ENCODE measurements at places on chromosomes 3 and 15.

GRCh38 chr3:127628788-127629466, at the start of gene PODXL2:
PODXL2 (plus strand) TSS chr3:127629185; CDS start chr3:127629220, 35 bp downstream.
- DNase-seq: peak; percentile 90

- DNase-seq: no peak
These were observed 578.7 kb downstream of the NLGN1 start for GRCh38 chr3:173976281-173976680.

DNA sequence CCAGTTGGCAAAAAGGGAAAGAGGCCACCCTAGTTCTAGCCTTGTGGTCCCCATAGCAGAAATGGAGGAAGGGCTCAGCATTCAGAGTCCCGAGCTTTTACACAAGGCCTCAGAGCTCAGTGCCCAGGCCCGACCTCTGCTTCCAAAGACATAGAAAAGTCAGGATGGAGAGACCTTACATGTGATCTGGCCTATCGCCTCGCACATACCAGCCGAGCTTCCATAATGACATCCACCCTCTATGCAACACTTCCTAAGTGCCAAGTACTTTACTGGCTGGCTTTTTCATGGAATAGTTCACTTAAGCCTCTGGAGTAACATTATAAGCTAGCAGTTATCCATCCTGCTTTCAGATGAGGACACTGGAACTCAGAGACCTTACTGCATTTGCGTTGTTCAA, 275.9 kb downstream of the FAM43A start:
- no peak for DNase-seq

GRCh38 chr3:113606539-113607218, 74.3 kb downstream of the SIDT1 start:
- DNase-seq: no peak

- peak; percentile 98 for DNase-seq
These were observed 500.9 kb downstream of the SOX2 start for GRCh38 chr3:182212479-182213076.

DNA sequence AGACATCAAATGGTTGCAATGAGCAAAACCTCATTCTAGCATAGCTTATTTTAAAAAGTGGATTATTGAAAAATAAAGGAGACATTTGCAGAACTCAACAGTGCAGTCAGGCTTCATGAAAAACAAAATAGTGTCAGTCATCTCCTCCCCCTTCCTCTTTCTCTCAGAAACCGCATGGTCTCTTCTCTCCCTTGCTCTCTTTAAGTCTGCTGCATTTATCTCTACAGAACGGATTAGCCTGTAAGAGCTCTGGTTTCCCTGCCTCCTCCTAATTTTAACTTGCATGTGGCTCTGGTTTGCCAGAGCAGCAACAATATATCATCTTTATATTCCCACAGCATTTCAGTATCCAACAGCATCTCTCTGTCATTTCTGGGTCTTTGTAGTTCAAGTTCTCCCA, 609.0 kb downstream of the MECOM start:
- no peak for DNase-seq

- no peak for DNase-seq
These were observed 171.8 kb upstream of the CDIN1 start for GRCh38 chr15:36407647-36408046.

DNA sequence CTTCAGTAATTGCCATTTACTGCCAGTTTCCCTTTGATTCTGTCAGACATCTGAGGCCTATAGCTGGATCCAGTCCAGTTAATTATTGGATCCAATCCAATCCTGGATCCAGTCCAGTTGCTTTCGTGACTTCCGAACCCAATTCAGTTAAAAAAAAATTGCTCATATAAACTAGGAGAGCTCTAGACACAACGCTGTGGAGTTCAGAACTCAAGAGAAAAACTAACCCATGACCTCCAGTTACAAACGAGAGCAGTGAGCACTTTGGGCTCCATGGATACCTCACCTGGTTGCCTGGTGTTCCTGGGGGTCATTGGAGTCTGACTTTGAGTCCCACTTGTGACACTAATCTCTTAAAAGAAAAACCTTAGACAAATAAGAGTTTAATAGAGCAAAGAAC, 269.8 kb downstream of the THSD4 start:
- no peak for DNase-seq

DNA sequence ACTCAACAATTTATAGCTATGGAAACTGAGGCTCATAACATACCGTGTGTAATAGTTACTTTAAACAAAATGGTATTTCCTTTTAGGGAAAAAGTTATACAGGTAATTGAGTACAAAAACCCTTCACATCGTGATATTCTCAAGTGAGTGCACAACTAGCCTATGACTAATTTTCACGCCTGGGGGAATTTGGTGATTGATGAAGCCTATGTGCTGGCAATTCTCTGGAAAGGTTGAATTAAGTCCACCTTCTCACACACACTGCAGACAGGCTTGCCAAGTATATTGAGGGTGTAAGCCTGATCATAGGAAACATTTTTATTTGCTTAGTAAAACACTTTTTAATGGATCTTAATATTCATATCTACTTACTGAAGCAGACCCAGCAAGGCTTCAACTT, 41.3 kb upstream of the ROBO2 start:
- no peak for DNase-seq

GRCh38 chr3:69791106-69791505, 51.8 kb downstream of the MITF start:
- DNase-seq: no peak

GRCh38 chr3:3586843-3587646, 212.2 kb upstream of the LRRN1 start:
- DNase-seq: no peak

DNA sequence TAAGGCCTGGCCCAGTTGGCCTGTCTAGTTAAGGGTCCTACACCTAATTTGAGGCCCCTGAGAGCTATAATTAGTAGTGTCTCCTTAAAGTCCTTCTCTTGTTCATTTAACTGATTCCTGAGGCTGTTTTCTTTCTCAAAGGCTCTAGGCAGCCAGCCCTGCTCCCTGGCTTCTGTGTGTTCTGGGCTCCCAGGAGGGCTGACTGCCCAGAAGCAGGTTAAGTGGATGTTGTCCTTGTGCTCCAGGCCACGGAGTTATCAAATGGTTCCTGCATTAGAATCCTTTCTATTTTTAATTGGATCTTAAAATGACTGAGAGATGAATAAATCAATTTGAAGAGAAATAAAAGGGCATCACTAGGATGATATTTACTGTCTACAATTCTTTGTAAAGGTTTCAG, 140.0 kb downstream of the SNRK start:
- no peak for DNase-seq

- DNase-seq: no peak
These were observed 60.5 kb upstream of the ULK4 start for GRCh38 chr3:42022355-42022754.

GRCh38 chr3:52248165-52248541, 2.6 kb downstream of the PPM1M start:
- DNase-seq: no peak

DNA sequence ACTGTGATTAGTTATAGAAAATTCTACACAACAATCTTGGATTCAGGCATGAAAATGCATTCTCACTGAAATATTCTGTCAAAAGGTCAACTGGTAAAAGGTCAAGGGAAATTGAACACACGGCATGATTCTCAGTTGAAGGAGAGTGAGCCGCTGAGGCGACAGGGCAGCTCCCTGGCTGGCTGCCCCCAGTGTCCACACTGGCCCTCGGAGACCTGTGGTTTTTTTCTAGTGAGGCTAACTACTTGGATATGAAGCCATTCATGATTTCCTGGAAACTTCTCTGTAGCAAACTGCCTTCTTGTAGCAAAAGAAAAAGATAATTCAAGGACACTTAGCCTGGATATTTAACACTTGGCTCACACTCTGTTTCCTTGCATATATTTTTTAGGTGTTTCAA, 37.2 kb downstream of the AADACL2 start:
- DNase-seq: peak; percentile 45

- DNase-seq: peak; percentile 66
These were observed 220.1 kb upstream of the PRICKLE2 start for GRCh38 chr3:64445109-64445943.

DNA sequence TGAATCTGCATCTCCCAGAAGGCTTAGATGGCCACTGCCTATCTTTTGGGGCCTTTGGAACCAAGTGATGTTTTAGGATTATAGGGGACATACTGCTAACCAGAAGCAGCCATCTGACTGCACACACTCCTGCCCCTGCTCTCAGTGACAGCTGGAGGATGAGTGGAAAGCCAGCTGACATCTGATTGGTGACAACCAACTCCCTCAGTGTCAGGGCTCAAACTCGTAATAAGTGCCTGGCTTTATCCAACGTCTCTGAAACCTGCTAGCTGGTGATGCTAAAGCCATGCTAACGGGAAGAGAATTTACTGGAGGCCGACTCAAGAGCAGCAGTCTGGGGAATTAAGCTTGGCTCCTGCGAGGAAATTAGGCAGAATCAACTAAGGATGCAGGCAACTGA, 35.1 kb downstream of the KY start:
- DNase-seq: no peak

DNA sequence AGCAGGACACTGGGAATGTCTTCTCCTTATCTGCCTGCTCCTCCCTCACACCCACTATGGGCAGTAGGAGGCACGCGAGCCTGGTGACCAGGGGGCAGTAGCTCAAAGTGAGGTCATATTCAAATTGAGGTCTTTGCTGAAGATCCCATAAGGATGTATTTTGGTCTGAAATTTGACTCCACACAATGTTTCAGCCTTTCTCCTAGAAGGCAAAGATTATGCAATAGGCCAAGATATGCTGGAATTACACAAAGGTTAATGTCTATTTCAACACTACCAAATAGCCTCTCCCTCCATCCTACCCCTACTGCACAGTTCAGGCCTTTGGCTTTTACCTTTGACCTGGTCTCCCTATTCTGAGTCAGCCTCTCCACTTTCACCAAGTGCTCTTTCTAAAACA, 203.0 kb downstream of the TIGIT start:
- no peak for DNase-seq

- DNase-seq: peak; percentile 49
These were observed 86.8 kb downstream of the CCK start for GRCh38 chr3:42179110-42179725.

- DNase-seq: no peak
These were observed 671.6 kb upstream of the SGO1 start for GRCh38 chr3:20857636-20858035.

- no peak for DNase-seq
These were observed 150.8 kb downstream of the ATP10A start for GRCh38 chr15:25712192-25712960.

- no peak for DNase-seq
These were observed 493.9 kb downstream of the ZIC1 start for GRCh38 chr3:147903026-147903425.
